ENCODE measurements at places on chromosomes 6 and 20.

DNA sequence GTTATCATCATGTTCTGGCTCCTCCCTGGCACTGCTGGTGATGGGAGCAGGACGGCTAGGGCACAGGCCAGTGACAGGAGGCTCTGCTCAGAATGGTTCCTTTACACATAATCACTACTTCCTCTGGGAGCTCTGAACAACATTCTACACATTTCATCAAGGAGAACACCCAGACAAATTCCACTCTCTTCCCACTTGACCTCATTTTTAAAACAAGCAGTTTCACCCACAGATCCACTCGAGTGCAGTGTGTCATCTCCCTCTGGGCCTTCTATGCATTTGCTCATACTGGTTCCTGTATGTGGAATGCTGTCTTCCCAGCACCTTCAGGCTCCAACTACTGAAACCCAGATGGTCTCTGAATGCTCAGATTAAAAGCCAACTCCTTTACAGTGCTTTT is 84.8 kb downstream of the ELOVL5 start:
- no peak for DNase-seq

- no peak for DNase-seq
Measured at GRCh38 chr6:15439410-15440025, 193.6 kb downstream of the JARID2 start.

- DNase-seq = no peak
Measured at GRCh38 chr6:25560865-25561264, 91.2 kb upstream of the SCGN start.

- DNase-seq = no peak
Measured at GRCh38 chr20:13141546-13141945, 79.5 kb upstream of the ISM1 start.

DNA sequence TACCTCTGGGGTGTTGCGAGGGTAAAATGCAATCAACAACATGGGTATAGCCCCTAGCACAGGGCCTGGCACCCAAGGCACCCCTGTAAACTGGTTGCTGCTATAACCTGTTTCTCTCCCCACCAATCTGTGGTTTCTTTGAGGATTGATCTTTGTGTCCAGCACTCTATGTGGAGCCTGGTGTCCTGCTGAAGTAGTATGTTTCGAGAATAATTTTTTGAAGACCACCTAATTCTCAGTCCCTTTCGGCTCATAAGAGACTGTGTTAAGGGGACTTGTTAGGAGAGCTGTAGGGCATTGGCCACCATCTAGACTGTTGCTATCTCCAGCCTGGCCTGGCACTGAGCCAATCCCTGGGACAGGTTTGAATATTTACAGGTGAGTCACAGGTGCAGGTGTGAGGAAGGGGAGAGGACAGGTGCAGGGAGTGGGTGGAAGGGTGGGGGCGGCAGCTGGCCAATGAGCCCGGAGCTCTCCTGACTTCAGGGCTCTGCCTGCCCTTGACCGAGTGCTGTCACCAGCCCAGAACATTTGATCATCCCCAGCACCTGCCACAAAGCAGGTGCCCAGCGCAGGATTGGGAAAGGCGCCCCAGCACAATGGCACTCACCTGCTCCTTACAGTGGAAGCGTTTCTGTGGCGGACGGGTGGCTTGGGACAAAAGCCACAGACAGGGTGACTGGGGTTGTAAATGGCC is 8.1 kb upstream of the C20orf144 start:
- DNase-seq = no peak

GRCh38 chr6:124873066-124873410 is 89.2 kb upstream of the RNF217 start:
- DNase-seq = no peak

DNA sequence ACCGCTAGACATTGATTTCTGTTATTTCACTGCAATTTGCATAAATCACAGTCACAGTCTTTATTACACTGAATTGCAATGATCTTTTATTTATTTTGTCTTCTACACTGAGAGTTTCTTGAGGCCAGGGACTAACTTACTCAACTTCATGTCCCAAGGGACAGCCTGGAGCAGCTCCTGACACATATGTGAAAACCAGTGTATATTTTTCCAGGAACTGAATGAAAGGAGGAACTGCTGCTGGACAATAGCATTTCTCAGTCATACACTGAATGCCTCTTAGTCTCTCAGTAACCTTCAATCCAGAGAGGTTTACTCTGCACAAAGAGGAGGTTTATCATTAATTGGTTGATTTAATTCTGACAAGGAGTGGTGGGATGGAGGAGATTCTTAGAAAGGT is 5.9 kb downstream of the F13A1 start:
- no peak for DNase-seq

GRCh38 chr6:71408787-71409723 is 120.4 kb downstream of the OGFRL1 start:
- no peak for DNase-seq

DNA sequence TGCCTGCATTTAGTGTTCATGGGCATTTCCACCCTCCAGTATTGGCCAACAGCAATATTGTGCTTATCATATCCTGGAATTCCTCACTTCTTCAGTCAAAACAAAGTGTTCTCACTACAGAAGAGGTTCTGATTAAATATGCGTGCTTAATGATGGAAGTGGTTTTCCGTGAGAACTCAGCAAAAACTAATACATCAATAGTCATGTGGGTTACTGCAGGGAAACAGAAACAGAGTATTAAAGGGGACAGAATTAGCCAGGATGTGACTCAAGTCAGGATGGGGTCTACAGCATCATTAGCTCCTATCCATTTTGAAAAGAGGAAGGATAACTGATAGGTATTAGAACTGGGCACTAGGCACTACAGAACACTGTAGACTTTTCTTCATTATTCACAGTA is 384.6 kb downstream of the CDKAL1 start:
- DNase-seq = no peak

- no peak for DNase-seq
Measured at GRCh38 chr6:96184798-96185197, 169.0 kb downstream of the FUT9 start.

DNA sequence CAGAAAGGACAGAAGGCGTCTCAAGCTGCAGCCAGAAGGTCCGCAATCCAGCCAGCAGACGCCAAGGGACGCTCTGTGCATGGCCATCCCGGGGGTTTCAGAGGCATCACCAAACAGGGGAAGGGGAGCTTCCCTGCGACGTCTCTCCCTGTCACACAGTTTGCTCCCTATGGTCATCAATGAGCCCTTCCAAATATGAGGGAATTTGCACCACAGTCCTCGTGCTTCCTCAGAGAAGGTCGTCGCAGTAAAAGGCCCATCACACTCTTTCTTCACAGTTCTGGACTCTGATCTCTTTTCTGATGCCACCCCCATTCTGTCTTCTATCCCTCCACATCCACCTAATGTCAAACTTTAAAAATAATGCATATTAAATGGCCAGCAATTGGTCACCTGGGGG is 10.2 kb upstream of the FOXC1 start:
- no peak for DNase-seq

DNA sequence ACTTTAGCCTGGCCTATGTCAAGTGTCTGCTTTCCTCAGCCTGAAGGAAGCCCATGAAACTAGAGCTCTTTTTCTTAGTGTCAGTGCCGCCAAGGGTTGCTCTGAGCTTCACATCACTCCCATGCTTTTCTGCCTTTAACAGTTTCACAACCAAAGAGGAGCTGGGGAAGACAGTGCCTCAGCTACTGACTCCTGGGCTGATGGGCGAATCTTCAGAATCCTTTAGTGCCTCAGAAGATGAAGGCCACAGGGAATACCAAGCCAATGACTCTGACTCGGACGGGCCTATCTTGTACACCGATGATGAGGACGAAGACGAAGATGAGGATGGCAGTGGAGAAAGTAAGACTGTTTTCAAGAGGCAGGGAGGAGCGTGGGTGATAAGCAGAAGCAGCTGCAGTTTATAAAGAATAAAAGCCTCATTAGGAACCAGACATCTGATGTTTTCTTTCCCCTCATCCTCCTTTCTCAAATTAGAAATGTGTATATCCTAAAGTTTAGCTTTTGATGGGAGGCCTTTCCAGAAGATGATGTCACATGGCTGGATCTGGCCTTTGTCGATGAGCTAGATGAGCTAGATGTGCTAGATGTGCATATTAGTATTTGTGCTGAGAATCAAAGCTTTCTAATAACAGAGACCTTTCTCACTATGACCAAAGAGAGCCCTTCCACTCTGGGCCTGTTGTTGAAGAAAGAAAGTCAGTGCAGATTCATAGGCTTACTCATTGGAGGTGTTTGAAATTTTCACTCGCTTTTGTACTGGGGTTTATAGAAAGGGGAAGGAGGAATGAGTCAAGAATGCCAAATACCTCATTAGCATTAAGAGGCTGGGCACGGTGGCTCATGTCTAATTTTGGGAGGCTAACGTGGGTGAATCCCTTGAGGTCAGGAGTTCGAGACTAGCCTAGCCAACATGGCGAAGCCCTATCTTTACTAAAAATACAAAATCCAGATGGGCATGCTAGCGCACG is 70.7 kb upstream of the LTV1 start:
- no peak for DNase-seq

DNA sequence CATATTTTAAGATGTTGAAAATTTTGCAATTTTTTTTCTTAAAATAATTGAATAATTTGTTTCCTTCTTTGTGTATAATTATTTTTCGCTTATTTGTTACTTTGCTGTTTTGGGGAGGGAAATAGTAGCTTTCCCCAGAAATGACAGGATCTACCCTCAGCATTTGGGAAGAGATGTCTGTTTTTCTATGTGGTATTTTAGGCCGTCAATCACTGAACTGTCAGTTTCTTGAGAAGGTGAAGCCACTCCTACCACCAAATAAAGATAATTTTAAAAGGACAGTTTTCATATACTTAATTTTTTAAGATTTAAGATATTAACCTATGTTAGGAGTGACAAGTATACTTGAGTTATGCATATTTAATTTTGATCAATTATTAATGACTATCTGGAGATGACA is 31.5 kb downstream of the TSBP1 start:
- no peak for DNase-seq

GRCh38 chr6:89148016-89148750 is 2.3 kb downstream of the PM20D2 start:
- DNase-seq = no peak
